GM04503 (cell line): ENCODE measurements at places on chromosomes 2 and 18.

- no peak for DNase-seq
Measured at GRCh38 chr2:144738749-144739148, 218.8 kb upstream of the ZEB2 start.

DNA sequence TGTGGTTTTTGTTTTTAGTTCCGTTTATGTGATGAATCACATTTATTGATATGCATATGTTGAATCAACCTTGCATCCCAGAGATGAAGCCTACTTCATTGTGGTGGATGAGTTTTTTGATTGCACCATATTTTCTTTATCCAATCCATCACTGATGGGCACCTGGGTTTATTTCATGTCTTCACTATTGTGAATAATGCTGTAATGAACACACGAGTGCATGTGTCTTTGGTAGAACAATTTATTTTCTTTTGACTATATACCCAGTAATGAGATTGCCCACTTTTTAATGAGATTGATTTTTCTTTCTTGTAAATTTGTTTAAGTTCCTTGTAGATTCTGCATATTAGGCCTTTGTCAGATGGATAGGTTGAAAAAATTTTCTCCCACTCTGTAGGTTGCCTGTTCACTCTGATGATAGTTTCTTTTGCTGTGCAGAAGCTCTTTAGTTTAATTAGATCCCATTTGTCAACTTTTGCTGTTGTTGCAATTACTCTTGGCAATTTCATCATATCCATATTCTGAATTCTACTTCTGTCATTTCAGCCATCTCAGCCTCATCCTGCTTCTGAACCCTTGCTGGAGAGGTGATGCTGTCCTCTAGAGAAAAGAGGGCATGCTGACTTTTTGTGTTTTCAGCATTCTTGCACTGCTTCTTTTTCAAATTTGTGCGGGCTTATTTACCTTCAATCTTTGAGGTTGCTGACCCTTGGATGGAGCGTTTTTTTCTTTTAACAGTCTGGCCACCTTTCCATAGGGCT is 96.2 kb upstream of the CTAGE1 start:
- no peak for DNase-seq

- DNase-seq: no peak
Measured at GRCh38 chr2:136122661-136123060, 4.7 kb upstream of the CXCR4 start.

- DNase-seq: no peak
Measured at GRCh38 chr2:159720676-159721075, 8.4 kb downstream of the MARCHF7 start.

GRCh38 chr2:26346454-26347053 is at the start of gene ADGRF3:
TSS of gene ADGRF3 (minus strand) at chr2:26346789. CDS start at chr2:26346234, 555 bp downstream.
- no peak for DNase-seq

DNA sequence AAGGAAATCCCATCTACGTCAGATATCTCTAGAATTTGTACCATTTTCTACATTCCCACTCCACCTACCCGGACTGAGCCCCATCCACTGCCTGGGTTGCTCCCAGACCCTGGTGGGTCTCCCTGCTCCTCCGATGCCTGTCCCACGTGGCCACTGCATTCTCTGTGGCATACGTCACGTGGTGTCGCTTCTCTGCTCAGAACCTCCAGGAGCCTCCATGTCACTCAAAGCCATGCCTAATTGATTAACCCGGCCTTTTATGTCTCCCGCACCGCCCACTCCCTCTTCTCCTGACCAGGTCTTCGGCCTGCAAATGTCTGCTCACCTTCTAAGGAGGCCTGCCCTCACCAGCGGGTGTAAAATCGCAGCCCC is 176.6 kb downstream of the HDAC4 start:
- DNase-seq: no peak

GRCh38 chr2:120678926-120679325 is 56.7 kb upstream of the GLI2 start:
- DNase-seq: no peak

DNA sequence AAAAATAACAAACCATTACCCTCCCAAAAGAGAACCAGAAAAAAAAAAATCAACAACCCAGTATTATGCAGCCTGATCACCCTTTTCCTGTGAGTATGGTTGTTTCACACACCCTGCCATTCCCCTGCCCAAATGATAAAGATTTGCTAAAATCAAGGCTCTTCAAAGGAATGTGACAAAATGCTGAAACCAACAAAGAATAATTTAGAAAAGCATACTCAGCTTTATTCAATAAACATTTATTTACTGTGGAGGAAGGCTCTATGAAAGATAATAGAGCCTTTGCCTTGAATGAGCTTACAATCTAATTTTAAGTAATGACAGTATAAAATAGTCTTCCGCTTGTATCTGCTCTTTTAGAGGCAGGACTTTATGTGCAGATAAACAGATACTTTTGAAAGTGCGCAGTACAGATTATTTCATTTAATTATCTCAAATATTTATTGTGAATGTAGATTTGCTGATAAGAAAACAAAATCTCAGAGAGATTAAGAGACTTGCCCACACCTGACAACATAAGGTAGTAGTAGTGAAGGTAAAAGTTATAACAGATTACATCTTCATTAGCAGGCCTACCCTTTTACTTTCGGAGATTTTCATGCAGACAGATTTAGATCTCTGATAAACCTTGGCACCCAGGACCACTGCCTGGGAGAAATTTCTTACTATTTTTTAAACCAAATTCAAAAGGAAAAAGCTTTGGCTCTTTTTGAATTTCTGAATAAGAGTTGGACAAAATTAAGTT is 211.9 kb downstream of the SRBD1 start:
- no peak for DNase-seq

DNA sequence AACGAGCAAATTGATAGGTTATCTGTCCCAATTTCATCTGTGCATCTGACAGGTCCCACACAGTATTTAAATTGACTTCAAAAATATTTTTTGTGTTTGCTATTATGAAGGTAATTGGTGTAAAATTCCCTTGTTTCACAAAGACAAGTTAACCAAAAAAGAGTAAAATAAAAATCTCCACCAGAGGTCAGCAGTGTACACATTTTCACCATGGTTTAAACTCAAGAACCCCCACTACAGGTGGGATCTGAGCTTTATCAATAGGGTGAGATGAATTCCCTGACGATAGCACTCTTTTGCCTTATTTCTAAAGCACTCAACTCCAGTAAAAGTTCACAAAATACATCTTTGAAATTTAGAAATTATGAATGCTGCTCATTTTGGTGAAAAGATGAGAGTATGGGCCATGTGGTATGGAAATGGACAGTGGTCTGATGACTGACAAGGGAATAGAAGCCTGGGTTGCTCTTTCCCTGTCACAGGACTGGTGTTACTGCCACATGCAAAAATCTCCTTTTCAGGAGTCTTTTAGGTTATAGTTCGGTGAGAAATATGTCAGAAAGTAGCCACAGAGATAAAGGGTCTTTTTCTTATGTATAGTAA is 68.0 kb downstream of the SERPINB8 start:
- peak; percentile 2 for DNase-seq

DNA sequence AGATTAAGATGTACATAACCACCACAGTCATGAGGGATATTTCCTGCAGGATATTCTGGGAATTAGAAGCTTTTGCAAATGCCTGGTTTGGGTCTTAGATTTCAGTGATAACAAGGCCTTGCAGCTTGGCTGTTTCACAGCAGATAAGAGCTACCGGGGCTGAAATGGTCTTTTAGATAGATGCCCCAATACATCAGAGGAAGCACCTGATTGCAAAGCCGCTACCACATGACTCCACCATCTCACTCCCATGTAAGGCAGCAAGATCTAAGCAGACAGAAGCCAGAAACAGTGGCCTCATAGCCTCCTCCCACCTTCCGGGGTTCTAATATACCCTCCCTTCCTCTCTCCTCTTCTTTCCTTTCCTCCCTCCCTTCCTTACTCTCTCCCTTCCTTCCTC is 31.1 kb upstream of the EPG5 start:
- no peak for DNase-seq

DNA sequence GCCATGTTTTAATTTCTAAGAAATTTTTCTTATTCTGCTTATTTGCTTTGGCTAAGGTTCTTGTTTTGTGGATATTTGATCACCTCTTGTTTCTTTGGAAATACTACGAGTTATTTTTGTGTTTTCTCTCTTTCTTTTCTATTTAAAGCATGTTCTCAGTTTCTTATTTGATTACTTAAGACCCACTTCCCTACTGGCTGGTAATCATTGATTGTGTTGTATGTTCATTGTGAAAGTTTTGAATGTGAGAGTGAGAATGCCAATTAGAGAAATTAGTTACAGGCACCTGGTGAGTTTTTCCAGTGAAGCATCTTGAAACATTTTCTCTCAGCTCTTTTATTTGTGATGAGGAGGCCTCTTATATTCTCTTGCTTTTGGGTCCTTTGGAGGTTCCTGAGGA is 226.7 kb upstream of the MC4R start:
- no peak for DNase-seq

DNA sequence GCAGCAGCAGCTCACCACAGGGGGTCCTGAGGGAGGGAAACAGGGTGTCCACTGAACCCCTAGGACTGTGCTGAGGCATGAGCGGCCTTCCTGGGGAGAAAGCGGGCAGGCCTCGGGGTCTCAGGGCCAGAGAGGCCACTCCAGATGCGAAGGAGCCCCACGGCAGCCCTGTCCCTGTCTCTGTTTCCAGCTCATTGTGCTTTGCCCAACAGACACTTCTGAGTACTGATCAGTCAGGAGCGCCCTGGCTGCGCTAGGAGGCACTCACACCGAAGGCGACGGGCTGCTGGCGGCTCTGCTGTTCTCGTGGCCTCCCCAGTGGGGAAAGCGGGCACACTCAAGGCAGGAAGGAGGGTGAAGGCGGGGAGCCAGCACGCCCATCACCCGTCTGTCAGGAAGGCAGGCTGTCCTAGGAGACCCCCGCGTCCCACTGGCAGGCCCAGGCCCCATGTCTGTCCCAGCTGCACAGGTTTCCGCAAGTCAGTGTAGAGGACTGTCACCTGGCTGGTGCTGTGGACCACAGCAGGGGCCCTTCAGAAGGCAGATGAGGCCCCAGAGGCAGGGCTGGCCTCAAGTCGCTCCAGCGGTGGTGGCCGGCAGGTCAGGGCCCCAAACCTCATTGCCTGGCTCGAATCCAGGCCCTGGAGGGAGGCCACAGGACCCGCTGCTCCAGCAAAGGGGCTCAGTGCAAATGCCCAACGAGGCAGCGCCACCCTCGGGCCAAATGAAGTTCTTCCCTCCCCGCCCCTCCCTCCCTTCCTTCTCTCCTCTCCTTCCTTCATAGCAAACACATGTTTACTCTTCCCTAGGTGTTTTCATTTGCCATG is 6.8 kb downstream of the ESPNL start:
- DNase-seq: no peak

GRCh38 chr2:165024199-165024598 is 68.9 kb upstream of the SLC38A11 start:
- no peak for DNase-seq
